Stimulated activated CD8-positive, alpha-beta memory T cell treated with anti-CD3 and anti-CD28 coated beads, Interleukin-15, amount 100 ng/mL, for 1 hour (primary cell): ENCODE measurements at places on chromosomes 7 and 10.

GRCh38 chr10:48970654-48971053 is 31.0 kb upstream of the LRRC18 start:
- DNase-seq, result no peak

- DNase-seq, result no peak
These were observed 102.5 kb downstream of the CYTH3 start for GRCh38 chr7:6169805-6170520.

DNA sequence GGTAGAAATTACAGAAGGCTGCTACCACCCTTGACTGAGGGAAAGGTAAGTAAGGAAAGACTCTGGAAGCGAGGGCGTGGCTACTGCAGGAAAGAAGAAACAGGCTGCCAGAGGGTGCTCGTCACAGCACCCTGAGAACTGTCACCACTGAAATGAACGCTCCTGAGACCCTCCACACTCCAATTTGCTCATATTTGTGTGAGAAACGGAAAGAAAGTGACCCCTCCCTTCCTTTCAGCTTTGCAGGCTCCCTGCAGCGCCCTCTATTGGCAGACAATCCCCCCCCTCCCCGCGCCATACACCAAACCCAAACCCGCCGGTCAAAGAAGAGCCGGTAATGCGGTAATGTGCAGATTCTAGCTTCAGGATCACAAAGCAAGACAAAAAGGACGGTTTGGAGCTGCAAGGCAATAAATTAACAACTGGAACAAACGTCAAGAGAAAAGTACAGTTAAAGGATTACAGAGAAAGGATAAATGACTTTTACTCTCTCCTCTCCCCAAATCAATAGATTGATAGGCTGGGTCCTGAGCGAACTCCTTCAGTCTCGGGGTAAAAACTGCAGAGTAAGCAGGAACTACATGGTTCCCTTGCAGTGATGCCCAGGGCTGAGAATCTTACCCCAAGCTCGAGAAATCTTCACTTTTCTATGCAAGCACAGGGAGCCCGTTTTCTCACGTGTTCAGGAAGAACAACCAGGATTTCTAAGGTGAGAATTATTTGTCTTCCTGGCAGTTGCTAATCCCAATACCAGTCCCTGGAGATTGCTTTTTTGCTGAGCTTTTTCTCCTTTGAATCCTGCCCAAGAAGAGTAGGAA is 47.6 kb downstream of the STEAP1B start:
- DNase-seq, result no peak

DNA sequence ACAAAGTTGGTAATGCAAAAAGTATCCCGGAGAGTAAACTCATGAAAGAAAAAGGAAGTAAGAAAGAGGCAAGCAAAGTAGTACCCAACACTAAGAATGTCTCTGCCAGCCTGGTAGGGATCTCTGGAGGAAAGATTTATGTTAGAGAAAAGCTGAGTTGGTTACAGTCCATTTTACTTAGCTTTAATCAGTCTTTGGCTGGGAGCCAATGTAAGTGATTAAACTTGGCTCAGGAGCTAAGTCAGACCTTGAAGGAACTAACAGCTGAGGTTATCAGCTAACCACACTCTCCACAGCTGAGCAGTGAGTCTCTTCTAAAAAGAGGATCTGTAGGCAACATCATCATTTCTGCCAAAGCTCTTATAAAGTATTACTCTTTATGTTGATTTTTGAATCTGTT is 148.0 kb downstream of the ANKRD7 start:
- no peak for DNase-seq

DNA sequence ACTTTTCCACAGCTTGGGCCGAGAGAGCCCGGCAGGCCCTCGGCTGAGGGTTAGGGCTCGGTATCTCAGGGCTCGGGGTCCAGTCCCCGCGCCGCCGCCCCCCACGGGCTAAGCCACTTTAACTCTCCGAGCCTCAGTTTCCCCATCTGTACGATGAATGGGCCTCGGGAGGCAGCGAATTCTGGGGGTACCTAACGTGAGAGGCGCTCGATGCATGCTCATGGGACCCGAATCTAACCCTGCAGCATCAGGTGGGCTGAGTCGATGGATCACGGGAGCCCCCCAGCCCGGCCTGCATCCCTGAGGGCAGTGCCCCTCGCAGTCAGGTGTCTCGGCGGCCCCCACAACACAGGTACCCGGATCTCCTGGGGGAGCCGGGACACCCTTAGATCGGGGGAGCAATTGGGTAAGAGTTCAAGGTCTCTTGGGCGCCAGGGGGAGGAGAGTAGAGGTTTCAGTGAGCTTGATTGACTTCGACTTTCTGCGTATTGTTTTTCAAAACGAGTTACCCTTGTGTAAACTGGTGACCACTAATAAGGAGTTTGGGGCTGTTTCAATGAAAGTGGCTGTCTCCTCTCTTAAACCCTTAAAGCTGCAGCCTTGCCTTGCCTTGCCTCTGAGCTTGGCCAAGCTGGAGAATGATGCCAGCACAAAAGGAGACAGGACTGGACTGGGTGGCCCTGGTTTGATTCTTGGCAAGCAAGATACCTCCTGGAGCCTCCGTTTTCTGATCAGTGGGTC is 631 bp downstream of the POR start:
- DNase-seq, result no peak

- no peak for DNase-seq
These were observed 102.7 kb downstream of the KMT2C start for GRCh38 chr7:152333134-152333533.

GRCh38 chr10:22629852-22630233 is 84.5 kb downstream of the PIP4K2A start:
- DNase-seq, result no peak

- DNase-seq, result no peak
These were observed 724 bp downstream of the ZNF107 start for GRCh38 chr7:64666663-64667050.

- no peak for DNase-seq
These were observed 196.2 kb downstream of the NRG3 start for GRCh38 chr10:82071231-82071630.

DNA sequence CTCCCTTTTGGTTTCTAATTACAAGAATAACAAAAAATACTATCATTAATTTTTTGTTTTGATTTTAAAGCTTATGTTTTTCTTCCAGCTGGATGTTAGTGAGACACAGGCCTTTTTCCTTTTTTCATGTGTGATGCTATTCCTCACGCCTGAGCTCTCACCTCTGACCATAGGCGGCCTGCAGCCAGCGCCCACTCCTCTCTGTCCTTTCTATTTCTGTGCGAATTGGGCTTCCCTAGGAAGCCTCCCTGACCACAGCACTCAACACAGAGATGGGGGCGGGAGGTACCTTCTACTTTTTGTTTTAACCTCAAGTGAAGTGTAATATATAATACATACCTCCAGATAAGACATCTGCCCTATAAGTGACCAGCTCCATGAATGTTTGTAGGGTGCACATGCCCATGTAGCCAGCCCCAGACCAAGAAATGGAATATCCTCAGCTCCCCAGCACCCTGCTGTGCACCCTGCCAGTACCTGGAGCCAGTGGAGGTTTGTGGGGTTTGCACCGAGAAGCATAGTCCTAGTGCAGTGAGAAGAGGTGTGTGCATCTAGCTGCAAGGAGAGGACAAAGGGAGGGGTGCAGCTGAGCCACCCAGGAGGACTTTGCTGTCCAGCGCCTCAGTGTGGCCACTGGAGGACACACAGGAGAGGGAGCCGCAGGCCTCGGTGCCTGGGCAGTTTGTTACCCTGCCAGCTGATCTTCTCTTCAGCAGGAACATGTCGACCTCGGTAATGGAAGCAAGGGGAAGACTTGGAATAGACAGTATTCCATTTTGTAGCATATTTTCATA is 38.5 kb downstream of the BNIP3 start:
- no peak for DNase-seq

- DNase-seq, result no peak
These were observed 97.0 kb downstream of the HGF start for GRCh38 chr7:81672872-81673271.

DNA sequence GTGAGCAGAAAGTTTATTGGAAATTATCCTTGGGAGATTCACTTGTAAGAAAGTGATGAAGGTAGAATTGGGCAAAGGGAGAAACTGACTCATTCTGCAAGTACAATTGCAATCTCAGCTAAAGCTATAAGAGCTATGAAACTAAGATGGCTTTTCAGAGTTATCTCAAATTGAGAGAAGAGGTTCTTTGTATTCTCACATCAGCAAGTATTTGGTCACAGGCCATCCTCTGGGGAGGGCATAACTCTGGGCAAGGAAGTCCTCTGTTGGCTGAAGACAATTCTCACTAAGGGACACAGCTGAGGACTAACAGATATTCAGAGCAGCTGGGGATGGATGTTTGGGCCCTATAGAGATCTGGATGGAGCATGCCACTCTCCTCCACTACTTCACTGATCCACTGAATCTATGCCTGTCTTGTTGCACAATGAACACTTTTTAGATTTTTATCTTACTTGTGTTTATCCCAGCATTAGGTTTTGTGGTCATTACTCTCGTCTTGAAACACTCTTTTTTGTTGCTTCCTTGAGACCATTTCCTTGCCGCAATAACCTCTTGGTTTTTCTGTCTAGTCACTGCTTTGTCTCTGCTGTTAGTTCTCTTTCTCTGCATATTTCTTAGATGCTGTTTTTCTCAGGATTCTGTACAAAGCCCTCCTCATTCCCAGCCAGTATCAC is 115.1 kb downstream of the GNAI1 start:
- DNase-seq, result no peak

DNA sequence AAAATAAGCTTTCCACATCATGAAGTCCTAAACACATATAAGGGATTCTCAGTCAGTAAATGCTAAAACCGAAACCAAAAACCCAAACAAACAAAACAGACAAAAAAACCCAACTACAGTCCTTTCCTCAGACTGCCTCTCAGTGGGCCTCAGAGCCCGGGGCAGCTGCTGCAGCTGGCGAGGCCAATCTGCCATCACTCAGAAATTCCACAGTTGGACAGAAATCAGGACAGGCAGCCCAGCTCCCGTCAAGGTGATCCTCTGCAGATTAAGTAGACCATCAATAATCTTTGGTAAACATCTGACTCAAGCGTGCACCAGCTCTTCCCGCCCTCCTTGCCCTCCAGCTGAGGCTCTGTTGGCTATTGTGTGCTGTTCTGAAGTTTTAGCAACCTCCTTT is 142.2 kb downstream of the ATXN7L1 start:
- no peak for DNase-seq

- DNase-seq, result no peak
These were observed 18.3 kb downstream of the LEP start for GRCh38 chr7:128259131-128260061.

GRCh38 chr7:141028767-141029166 is 14.0 kb upstream of the MRPS33 start:
- no peak for DNase-seq

- no peak for DNase-seq
These were observed 70.2 kb upstream of the RAPGEF5 start for GRCh38 chr7:22427104-22427503.

DNA sequence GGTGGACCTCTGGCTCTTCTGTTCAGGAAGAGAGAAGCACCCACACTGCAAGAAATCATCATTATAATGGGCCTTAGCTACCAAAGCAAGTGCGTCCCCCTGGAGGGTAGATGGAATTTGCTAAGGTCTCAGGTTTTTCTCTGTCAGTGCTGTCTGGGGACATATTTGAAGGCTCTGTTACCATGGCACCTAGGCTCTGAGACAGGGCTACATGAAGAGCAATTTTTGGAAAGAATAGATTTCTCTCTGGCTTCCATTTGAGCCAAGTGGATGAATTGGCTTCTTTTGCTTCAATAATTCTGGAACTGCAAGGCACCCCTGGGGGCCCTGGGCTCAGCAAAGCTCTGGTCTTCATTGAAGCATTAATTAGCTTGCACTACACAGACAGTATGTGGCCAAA is 349.1 kb upstream of the GALNT17 start:
- DNase-seq, result no peak

GRCh38 chr7:41103331-41103730 is 599.6 kb downstream of the INHBA start:
- no peak for DNase-seq

GRCh38 chr7:10315881-10316280 is 657.8 kb upstream of the PHF14 start:
- DNase-seq, result no peak

- no peak for DNase-seq
These were observed 118.7 kb upstream of the GDF10 start for GRCh38 chr10:47181052-47181849.

GRCh38 chr7:153588586-153588985 is 463.6 kb upstream of the DPP6 start:
- DNase-seq, result no peak

DNA sequence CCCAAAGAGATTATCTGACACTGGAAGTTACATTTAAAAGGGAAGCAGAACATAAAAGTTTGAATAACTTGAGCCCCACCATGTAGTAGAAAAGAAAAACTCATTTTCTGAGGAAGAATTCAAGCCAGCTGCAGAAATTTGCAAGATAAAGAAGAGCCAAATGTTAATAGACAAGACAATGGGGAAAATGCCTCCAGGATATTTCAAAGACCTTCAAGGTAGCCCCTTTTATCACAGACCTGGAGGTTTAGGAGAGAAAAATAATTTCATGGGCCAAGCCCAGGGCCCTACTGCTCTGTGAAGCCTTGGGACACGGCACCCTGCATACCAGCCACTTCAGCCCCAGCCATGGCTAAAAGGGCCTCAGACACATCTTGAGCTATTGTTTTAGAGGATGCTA is 18.4 kb upstream of the AKR1C1 start:
- DNase-seq, result no peak

- DNase-seq, result no peak
These were observed 53.8 kb downstream of the CTBP2 start for GRCh38 chr10:125106586-125106985.

DNA sequence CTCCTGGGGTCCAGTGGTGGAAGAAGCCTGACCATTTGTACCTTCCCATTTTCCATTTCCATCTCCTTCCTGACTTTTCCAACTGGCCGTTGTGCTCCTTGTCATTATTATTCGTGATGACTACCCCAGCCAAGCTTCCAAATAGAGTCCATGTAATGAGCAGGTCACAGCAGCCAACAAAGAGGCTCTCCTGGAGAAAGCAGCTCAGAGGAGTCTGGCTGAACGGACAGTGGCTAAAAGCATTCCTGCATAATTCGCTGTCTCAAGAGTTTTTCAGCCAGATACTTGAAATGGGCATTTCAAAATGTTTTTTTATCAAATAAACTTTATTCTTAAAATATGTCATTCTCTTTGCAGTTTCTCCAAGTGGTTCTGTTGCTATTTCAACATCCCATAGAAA is 458.6 kb downstream of the INHBA start:
- DNase-seq, result no peak

DNA sequence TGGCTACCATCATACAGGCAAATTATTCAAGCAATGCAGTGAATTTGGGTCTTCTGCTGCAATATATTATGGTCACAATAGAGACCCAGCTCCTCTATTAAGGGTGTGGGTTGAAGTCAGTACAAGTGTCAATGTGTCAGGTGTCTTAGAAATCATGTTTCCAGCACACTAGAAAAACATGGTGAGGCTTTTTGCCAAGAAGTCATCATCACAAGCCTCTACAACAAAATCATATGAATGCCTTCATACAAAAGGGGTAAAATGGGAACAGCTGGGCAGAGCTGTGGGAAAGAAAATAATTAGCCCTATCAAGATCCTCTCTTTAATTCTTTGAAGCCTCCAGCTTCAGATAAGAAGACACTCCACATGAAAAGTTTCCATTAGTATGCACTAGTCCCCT is 37.2 kb downstream of the FAM13C start:
- no peak for DNase-seq

DNA sequence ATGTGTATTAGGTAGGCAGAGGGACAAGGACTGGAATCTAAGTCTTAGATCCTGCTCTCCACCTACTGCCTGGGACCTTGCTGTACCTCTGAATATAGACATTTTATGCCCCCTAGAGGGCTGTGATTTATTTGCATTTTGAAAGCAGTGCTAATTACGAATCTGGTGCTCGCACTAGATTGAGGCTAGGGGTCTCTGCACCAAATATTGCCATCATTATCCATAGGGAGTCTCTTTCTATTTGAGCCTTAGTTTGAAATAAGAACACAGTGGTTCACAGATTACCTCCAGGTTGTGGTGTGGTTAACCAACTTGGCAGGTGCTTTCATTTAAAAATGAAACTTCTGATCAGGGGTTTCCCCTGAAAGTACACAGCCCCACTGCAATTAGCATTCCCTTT is 41.8 kb downstream of the CNNM1 start:
- no peak for DNase-seq
